ENCODE measurements at places on chromosomes 2 and 18.

GRCh38 chr2:238875101-238875470 is 27.2 kb downstream of the TWIST2 start:
- no peak for DNase-seq

DNA sequence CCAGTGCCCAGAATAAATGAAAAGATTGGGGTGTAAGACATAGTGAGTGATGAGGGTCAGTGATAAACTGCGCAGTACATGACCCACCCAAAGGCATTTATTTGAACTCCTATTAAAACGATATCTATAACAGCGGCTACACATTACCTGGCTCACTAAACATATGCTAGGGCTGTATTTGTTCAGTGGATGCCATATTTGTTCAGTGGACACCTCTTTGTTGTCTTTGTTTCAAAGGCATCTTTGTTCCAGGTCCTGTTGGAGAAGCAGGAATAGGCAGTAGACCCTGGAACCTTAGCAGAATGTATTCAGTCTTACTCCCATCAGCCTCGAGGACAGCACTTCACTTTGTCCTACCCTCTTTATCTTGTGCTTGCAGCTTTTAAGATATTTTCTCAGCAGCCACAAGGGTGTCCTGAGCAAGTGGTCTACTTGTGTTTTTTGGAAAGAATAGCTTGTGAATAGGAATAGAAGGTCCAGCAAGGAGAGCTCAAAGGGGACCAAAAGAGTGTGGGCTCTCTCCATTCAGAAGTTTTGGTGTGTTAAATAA is 650.8 kb upstream of the FANCL start:
- DNase-seq = no peak

- DNase-seq = no peak
Measured at GRCh38 chr2:2610751-2611150, 279.7 kb upstream of the MYT1L start.

DNA sequence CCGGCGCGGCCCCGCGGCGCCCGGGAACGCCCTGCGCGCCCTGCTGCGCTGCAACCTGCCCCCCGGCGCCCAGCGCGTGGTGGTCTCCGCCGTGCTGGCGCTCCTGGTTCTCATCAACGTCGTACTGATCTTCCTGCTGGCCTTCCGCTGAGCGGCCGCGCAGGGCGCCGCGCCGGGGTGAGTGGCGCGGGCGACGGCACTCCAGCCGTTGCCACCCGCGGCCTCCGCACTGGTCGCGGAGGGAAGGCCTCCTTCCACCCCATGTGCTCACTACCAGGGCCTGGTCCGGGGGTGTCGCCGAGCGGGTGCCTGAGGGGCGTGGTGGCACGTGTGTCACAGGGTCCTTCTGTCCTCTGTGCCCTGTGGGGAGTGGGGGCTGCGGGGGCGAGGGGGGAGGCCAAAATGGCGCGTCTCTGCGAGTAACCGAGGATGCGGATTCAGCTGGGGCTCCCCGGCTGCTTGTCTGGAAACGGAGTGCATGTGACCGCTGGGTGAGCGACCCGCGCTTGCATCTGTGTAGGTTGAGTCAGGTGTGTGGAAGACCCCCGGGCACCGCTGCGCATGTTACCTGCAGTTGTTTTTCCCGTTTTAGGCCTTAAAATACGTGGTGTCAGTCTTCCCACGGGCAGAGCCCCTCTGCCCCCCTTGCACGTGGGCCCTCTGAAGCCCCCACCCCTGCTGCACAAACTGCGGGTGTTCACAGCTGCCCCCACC is 58.0 kb downstream of the FAM168B start:
- DNase-seq = no peak

- no peak for DNase-seq
Measured at GRCh38 chr18:2960983-2961696, 51.8 kb downstream of the LPIN2 start.

GRCh38 chr2:3899536-3900155 is 196.3 kb downstream of the DCDC2C start:
- DNase-seq = no peak

GRCh38 chr18:36083729-36084128 is 16.4 kb upstream of the RPRD1A start:
- peak; percentile 8 for DNase-seq

GRCh38 chr2:99421469-99421868 is 68.3 kb downstream of the REV1 start:
- DNase-seq = no peak

GRCh38 chr2:205731583-205731981 is 49.3 kb downstream of the NRP2 start:
- DNase-seq = no peak
